ENCODE measurements at places on chromosomes 5 and 9. TPM values are rescaled to one million over a fixed set of nuclear protein-coding genes. Genes with fewer than 3 reads are reported as not detected.

Gene TERT
- not detected for total RNA-seq

GRCh38 chr5:74595143-74595925, 45.2 kb downstream of the ENC1 start:
- H3K36me3 ChIP-seq, result no peaks in the 10 kb centered on the region
- no peak for DNase-seq
- H3K4me3 ChIP-seq, result no peak overlapping the region
- no peaks in the 10 kb centered on the region for H3K4me1 ChIP-seq
- H3K27me3 ChIP-seq, result no peaks in the 10 kb centered on the region
- no peak overlapping the region for H3K27ac ChIP-seq

Gene PFN3
- not detected for total RNA-seq

Gene FAM163B
- not detected for total RNA-seq

- H3K36me3 ChIP-seq, result no peaks in the 10 kb centered on the region
- H3K27me3 ChIP-seq, result peaks cover 3% of the 10 kb centered on the region
- H3K4me1 ChIP-seq, result no peaks in the 10 kb centered on the region
- DNase-seq, result no peak
These were observed 38.1 kb downstream of the LPAR1 start for GRCh38 chr9:111000202-111000601.

GRCh38 chr5:143495110-143495509, 91.6 kb upstream of the NR3C1 start:
- DNase-seq, result no peak
- no peaks in the 10 kb centered on the region for H3K36me3 ChIP-seq
- H3K27me3 ChIP-seq, result no peaks in the 10 kb centered on the region

Gene AFAP1L1
- total RNA-seq, result 38.6 TPM

GRCh38 chr5:79875230-79875629, 115.8 kb downstream of the MTX3 start:
- H3K4me1 ChIP-seq, result no peaks in the 10 kb centered on the region
- H3K4me3 ChIP-seq, result no peak overlapping the region
- H3K27ac ChIP-seq, result no peak overlapping the region
- no peaks in the 10 kb centered on the region for H3K27me3 ChIP-seq
- no peaks in the 10 kb centered on the region for H3K36me3 ChIP-seq

Data from psoas muscle (tissue), 8 donors.